ENCODE measurements at places on chromosomes 5 and 9.

DNA sequence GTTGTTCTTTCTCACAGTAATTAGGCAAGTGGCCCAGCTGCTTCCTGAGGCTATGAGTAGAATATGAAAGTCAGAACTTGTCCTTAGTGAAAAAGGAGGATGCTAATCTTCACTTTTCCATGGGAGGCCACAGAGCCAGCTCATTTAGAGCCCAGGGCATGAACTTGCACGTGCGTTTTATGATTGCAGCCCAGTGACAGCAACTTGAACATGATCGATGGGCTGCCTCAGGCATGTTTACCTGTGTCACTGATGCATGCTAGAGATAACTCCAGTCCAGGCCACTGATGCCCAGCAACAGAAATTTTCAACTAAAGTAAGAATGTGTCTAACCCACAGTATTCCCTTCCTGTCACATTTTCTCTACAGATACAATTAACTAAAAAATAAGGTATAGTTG is 179.3 kb downstream of the CTNND2 start:
- DNase-seq, result no peak

GRCh38 chr5:105702323-105702722 is 1968.4 kb downstream of the EFNA5 start:
- no peak for DNase-seq

- DNase-seq, result no peak
These were observed 240.3 kb downstream of the ARRDC3 start for GRCh38 chr5:91142819-91143218.

DNA sequence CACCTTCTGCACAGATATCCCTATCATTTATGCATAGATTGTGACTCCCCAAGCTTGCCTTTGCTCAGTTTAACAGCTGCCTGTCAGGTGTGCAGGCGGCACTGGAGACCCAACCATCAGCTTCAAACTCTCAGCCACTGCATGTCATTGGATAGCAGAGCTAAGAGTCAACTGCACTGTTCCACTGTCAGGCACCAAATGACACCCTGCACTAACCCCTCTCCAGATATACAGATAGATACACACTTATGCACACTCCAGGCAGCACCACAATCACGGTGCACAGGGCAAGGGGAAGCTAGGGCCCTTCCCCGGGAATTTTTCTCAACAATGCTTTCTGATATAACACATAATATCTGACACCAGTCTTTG is 142.3 kb downstream of the BNC2 start:
- DNase-seq, result no peak

- no peak for DNase-seq
These were observed 66.8 kb downstream of the IPPK start for GRCh38 chr9:92603100-92603499.

- DNase-seq, result no peak
These were observed 297.1 kb downstream of the HCN1 start for GRCh38 chr5:45399041-45399440.

DNA sequence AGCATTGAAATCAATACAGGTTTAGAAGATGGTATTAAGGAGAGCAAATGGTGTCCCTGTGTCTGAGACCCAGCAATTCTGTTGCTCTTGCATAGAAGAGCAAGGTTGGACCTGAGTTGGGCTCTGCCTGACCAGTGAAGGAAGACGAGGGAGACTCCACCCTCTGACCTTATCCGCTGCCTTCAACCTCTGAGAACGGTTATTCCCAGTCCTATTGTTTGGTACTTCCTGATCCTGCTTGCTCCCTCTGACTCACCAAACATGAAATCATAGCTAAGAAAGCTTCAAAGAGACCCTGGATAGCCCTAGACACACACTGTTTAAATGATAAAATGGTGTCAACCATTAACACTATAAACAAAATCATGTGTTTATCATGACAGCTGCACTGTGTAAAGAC is 218.5 kb downstream of the PLK2 start:
- peak; percentile 53 for DNase-seq

DNA sequence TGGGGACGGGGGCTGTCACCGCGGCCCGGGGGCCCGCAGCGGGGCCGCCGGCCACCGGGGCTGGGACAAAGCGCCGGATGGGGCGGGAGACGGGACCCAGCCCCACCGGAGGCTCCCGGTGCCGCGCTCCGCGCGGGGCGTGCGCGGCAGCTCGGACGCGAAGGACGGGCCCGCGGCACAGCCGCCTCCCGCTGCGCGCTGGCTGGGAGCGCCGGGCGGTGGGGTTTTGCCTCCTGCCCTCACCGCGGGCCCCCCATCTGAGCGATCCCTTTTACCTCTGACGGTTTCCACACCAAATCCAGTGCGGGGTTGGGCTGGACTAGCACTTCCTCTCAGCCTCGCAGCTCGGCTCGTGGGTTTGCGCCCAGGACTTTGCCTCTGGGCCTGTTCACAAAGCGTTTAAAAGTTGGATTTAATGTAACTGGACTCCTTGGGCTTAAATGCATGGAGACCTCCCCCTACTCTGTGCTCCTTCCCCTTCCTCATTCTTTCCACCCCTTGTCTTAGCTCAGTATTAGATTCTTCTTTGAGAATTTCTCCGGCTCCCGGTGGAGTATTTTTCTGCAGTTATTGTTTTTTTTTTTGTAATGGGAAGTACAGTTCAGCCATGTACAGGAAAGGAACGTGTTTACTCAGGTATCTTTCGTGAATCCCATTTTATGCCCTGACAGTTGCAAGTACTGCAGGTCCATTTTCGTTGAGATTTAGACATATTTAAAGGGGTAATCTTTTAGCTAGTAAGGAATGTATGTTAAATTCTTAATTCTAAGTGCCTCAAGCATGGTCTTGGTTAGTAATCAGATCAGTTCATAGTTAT is 691 bp downstream of the FCHO2 start:
- peak; percentile 64 for DNase-seq

GRCh38 chr9:14722391-14723035 is at the start of gene CER1:
Gene CER1, minus strand, starts transcription at chr9:14722733. Its CDS starts 61 bp downstream, at chr9:14722672.
- DNase-seq, result no peak

- no peak for DNase-seq
These were observed 243.1 kb upstream of the RFX3 start for GRCh38 chr9:3768712-3769457.

GRCh38 chr9:90827181-90827871 is 25.7 kb downstream of the SYK start:
- no peak for DNase-seq

GRCh38 chr9:89011683-89012082 is 20.4 kb downstream of the S1PR3 start:
- no peak for DNase-seq
